ENCODE measurements at places on chromosomes 7 and 10.

- no peak for DNase-seq
These were observed 1.9 kb upstream of the MYH16 start for GRCh38 chr7:99270702-99271101.

GRCh38 chr10:6379015-6379776 lies 176.5 kb downstream of the PFKFB3 start:
- no peak for DNase-seq

- no peak for DNase-seq
These were observed 30.2 kb downstream of the MICALL2 start for GRCh38 chr7:1428941-1429501.

- no peak for DNase-seq
These were observed 195.0 kb upstream of the PLXNA4 start for GRCh38 chr7:132771301-132771730.

DNA sequence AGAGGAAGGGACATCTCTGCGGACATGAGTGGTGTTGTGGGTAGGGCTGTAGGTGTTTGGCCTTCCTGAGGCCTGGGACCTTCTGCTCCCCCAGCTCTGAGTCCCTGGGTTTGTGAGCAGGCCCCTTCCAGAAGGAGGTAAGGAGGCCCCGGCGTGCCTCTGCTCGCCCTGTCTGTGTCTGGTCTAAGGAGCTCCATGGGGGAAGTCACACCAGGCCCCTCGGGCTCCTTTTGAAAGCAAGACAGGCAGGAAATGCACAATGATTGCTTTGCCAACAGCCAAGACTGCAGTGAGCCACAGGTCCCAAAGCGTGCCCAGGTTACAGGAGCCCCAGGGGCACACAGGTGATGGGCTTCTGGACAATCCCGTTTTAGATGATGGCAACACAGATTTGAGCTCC lies 89.5 kb downstream of the FAM53B start:
- no peak for DNase-seq

- no peak for DNase-seq
These were observed 1.2 kb upstream of the TMEM243 start for GRCh38 chr7:87220734-87221215.

GRCh38 chr7:11077816-11078215 lies 104.1 kb downstream of the PHF14 start:
- DNase-seq, result no peak

GRCh38 chr10:79137300-79137756 lies 68.6 kb downstream of the ZMIZ1 start:
- no peak for DNase-seq

DNA sequence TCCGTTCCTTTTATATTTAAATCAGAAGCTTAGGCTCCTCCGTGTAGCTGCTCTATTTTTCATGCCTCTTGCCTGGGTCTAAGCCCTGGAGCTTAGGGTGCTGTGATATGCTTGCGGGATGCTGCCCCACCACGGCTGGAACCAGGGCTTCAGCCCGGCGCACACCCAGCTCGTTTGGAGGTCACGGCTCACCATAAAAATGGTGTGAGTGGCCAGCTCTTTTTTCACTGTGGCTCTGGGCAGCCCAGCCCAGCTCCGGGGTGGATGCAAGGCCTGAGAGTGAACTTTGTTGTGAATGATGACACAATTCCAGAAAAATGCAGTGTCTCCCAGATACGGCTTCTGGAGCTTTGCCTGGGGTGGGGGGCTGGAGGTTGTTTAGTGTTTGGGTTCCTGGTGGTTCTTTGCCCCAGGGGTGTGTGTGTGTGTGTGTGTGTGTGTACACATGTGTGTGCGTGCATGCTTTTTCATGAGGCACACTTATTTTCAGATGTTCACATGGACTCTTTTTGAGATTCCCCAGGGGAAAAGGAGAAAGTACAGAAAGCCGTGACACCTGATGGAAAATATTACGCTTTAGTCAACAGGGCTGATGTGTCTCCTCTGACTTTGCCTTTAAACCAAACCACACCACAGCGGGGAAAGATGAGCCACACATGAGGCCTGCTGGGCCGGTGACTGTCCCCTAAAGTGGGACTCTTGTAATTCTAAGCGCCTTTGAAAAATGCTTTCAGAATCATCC lies 46.2 kb downstream of the GRK5 start:
- peak; percentile 57 for DNase-seq

DNA sequence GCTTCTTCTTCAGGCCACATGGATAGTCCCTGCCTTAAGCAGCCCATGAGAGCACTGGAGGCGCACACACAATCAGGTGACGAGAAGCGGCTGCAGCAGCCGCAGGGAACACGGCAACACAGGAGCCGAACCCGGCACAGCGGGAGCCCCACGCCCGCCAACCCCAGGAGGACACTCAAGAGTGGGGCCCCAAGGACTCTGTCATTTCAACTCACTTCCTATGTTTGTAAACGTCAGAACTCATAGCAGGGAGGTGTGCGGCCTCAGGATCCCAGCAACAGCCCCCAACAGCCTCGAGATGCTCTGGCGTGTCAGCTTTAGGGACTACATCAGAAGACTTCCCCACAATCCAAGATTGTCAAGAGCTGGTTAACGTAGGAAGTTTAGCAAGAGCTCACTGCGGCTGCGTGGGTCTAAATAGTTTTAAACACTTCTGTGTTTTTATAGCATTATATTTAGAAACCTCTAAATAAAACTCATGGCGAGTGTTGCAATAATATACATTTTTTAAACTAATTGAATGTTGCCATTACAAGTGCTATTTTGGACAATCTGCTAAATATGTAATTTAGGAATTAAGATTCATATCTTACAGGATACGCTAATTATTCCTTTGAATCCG lies 123.4 kb downstream of the MAD1L1 start:
- DNase-seq, result no peak

GRCh38 chr7:150307129-150307528 lies 16.0 kb upstream of the LRRC61 start:
- no peak for DNase-seq

DNA sequence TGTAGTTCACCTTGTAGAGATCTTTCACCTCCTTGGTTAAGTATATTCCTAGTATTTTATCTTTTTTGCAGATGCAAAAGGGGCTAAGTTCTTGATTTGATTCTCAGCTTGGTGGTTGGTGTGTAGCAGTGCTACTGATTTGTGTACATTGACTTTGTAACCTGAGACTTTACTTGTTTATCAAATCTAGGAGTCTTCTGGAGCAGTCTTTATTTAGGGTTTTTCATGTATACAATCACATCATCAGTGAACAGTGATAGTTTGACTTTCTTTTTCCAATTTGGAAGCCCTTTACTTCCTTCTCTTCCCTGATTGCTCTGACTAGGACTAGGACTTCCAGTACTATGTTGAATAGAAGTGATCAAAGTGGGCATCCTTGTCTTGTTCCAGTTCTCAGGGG lies 33.8 kb downstream of the GPR22 start:
- no peak for DNase-seq

- DNase-seq, result no peak
These were observed 22.2 kb upstream of the FAM171A1 start for GRCh38 chr10:15393139-15393825.

DNA sequence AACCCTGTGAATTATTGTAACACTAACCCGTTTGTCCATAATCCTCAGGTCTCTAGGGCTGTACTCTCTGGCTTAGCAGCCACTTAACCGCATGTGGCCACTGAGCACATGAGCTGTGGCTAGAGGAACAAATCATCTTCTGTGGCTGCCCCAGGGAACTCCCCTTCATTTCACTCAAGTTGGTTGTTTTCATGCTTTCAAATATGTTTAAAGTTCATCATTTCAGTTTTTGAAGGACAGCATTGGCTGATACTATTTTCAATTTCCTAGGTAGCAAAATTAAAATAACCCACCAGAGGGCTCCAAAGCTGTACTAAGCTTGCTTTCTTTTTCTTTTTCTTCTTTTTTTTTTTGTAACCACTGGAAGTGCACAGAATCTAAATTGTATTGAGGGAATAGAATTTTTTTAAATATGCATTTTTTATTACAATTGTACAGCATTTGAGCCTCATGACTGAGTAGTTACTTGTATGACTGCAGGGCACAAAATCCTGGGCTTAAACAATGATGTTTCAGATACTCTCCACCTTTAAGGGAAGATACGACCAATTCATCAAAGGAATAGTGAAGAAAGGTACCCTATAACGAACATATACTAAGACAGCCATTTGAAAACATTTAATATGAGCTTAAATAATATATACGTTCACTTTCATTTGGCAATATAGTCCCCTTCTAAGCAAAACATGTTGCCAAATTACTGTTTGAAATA lies 38.6 kb downstream of the MRC1 start:
- DNase-seq, result no peak

DNA sequence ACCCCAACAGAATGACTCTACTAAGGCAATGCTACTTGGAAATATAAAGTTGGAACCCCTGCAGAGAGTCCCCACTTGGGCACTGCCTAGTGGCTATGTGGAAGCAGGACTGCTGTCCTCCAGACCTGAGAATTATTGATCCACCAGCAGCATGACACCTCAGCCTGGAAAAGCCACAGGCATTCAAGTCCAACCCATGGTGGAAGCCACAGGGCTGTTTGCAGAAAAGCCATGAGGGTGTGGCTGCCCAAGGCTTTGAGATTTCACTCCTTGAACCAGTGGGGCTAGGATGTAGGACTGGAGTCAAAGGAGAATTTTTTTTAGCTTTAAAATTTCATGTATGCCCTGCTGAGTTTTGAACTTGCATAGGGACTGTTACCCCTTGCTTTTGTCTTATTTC lies 13.6 kb upstream of the GHRHR start:
- no peak for DNase-seq

GRCh38 chr7:103936558-103936957 lies 52.9 kb downstream of the RELN start:
- no peak for DNase-seq

GRCh38 chr7:85776691-85777345 lies 590.0 kb upstream of the SEMA3D start:
- no peak for DNase-seq

GRCh38 chr7:41568135-41568534 lies 134.8 kb downstream of the INHBA start:
- DNase-seq, result no peak

- DNase-seq, result no peak
These were observed 384.8 kb downstream of the DNAJB6 start for GRCh38 chr7:157721468-157722136.

GRCh38 chr7:102320601-102321350 lies 34.1 kb downstream of the SH2B2 start:
- DNase-seq, result no peak

DNA sequence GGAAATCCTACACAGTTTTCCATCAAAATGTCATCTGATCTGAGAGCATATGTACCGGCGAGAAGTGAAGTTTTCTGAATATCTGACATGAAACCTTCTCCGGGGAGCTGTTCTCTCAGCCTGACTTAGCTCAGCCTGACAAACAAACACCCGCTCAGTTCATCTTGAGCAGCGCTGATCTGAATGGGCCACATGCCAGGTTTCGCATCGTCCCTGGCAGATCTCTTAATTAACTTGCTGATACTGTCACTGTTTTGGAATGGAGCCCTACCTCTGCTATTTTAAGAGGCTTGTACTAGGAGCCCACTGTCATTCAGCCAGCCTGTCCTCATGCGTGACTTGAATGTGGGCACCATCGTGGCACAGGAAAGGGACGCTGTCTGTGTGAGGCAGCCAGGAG lies 109.2 kb downstream of the STRA8 start:
- no peak for DNase-seq

GRCh38 chr10:116944911-116945310 lies 60.1 kb downstream of the SHTN1 start:
- DNase-seq, result no peak

GRCh38 chr10:73095481-73096021 lies 1.1 kb downstream of the P4HA1 start:
- peak; percentile 33 for DNase-seq

- no peak for DNase-seq
These were observed 51.8 kb upstream of the PPP2R2D start for GRCh38 chr10:131848741-131849590.

DNA sequence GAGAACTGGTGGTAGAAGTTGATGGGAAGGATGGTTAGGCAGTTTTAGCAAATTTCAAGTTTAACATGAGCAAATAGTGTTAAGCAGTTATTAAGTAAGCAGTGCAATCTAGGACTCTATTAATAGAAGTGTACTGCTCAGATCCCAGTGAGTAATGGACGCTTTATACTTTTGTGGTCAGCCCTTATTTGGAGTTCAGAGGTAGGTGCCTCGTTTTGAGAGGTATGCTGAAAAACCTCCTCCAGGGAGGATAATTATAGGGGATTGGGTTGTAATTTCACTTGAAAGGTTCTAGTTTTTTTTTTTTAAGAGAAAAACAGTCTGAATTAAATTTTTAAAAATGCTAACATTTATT lies 33.5 kb upstream of the CCDC7 start:
- DNase-seq, result no peak

- DNase-seq, result no peak
These were observed 234.3 kb upstream of the C7orf33 start for GRCh38 chr7:148356303-148356702.

- no peak for DNase-seq
These were observed 9.5 kb upstream of the AUTS2 start for GRCh38 chr7:69588773-69589172.

- DNase-seq, result no peak
These were observed 2.2 kb upstream of the CCDC3 start for GRCh38 chr10:13003759-13004158.

GRCh38 chr10:71457908-71458307 lies 61.2 kb downstream of the CDH23 start:
- no peak for DNase-seq

DNA sequence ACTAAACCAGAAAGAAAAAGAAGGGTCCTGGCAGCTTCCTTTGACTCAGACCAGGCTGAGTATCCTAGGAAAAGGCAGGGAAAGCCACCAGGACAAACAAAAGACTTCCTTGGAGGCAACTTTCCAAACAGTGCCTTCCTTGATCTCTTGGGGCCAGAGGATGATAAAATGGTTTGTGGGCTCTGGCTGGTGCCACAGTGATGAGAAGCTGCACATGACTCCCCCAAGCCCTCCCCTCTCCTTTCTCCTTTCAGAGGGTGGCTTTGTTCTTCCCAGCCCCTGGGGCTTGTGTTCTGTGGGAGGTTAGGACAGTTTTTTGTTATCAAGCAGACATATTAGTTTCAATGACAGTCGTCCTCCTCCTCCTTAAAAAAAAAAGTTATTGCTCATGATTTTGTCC lies 183.2 kb downstream of the SEM1 start:
- no peak for DNase-seq

DNA sequence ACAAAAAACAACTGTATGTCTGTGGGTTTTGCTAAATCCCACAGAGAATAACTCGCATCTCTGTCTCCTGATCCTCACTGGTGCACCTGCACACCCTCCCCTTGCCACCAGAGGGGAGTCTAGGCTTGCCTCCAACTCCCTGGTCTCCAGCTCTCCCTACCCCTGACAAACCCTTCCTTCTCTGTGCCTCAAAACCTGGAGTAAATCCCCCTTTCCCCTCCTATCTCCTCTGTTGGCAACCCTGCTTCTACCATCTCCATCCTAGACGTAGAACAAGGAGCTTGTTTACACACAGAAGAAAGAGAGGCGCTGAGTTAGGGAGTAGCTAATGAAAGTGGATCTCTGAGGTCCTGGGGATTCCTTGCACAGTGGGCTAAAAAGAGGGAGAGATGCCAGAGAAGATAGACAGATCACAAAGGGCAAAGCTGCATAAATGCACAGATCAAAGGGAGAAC lies 6.0 kb downstream of the MBLAC1 start:
- DNase-seq, result no peak

DNA sequence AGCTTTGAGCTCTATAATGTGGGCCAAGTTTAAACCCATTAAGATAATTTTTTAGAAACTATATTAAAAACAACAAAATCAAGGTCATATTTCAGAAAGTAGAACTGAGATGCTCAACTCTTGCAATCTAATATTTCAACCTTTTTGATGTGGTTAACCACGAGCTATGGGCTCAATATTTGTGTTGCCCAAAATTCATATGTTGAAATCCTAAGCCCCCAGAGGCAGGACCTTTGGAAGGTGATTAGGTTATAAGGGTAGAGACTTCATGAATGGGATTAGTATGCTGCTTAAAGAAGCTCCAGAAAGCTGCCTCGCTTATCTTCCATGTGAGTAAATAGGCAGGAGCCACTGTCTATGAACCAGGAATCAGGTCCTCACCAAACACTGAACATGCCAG lies 284.4 kb downstream of the CRPPA start:
- DNase-seq, result no peak

All from stimulated activated CD4-positive, alpha-beta T cell treated with anti-CD3 and anti-CD28 coated beads, Interleukin-12 subunit alpha, Interleukin-12 subunit beta, amount 100 ng/mL, for 24 hours (primary cell).